CD4-positive, alpha-beta T cell treated with Interleukin-6 for 4 hours (primary cell): ENCODE measurements at places on chromosomes 1 and 21.
A peak's percentile ranks its signal among the peaks of the same experiment; 100 is the strongest.

DNA sequence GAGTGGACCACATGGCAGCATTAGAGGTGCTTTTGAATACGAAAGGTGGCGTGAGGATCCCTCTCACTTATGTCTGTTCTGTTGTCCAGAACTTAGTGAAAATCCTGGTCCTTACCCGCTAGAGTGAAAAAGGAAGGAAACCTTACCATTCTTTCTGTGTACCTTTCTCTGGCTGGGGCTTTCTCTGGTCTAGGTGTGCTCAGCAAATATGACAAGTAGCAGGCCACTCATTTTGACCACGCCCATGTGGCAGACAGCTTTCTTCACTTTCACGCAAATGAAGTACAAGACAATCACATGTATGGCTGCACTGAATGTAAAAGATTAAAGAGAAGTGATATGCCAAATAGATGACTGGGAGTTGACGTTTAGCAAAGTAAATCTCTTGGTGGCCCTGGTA, 131.9 kb downstream of the FGGY start:
- no peak for DNase-seq

GRCh38 chr1:207021876-207022596, 10.5 kb downstream of the C1orf116 start:
- DNase-seq, result no peak

- peak; percentile 85 for DNase-seq
These were observed 51.2 kb upstream of the SYNC start for GRCh38 chr1:32753532-32754316.

DNA sequence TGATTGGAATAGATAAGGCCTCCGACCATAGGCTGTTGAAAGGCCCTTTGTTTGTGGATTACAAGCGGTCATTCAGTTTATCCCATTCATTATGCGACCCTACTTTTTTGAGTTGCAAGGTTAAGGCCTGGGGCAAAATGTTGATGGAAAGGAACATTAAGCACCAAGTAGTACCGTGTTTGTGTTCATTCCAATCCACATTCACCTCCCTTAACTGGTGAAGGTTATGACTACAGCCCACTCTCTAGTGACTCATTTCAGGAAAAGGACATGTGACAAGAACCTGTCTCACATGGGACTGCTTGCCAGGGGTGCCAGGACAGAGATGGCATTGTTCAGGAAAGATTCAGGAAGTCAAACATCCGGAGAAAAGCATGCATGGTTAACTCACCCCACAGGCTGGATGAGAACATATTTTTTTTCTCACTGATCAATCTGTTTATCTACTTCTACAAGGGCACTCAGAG, 81.6 kb downstream of the CD58 start:
- no peak for DNase-seq

- no peak for DNase-seq
These were observed 52.8 kb downstream of the TNFSF18 start for GRCh38 chr1:172997941-172998361.

DNA sequence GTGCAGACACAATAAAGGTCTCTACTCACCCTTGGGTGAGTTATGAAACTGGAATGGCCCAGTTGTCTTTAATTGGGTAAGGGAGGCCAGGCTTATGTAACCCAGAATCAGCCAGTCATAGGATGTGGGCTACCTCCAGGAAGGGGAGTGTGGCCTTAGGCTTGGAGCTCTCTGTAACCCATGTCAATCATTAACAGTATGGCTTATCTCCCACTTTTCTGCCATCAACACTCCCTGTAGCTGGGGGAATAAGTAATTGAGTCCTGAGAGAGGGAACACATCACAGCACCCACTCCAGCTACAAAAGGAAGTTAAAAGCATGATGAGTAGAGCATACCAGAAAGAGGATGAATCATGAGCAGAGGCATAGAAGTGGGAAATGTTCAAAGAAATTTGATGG, 327.0 kb upstream of the DUSP10 start:
- no peak for DNase-seq

- no peak for DNase-seq
These were observed 195.6 kb downstream of the SMYD3 start for GRCh38 chr1:246311461-246311860.

GRCh38 chr1:211259638-211260126, 516 bp downstream of the RCOR3 start:
- DNase-seq, result peak; percentile 73

DNA sequence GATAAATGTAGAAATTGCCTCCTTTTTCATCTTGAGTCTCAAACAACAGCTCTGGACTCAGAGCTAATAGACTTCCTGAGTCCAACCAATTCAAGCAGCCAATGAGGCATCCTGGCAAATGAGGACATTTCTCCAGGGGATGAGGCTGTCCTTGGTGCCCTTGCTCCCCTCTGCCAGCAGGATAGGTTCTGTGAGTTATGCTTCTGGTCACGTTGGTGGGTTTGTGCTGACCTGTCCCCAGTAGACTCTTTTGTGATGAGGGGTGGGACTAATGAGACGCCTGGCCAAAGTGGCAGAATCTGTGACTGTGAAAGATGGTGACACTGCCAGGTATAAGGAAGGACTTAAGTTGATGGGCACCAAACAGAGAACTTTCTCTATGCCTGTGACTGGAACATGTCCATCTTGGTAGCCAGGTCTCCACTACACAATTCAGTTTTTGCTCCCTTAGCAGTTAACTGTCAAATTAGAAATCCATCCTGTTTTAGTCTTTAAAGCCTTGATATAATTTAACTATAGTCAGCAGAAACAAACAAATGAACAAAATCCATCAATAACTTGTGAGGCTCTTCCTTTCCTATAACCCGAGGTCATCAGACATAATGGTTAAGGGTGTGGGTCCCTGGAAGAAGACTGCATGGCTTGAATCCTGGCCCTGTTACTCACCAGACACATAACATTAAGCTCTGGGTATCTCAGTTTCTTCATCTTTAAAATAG, 35.7 kb upstream of the THEM4 start:
- DNase-seq, result no peak

DNA sequence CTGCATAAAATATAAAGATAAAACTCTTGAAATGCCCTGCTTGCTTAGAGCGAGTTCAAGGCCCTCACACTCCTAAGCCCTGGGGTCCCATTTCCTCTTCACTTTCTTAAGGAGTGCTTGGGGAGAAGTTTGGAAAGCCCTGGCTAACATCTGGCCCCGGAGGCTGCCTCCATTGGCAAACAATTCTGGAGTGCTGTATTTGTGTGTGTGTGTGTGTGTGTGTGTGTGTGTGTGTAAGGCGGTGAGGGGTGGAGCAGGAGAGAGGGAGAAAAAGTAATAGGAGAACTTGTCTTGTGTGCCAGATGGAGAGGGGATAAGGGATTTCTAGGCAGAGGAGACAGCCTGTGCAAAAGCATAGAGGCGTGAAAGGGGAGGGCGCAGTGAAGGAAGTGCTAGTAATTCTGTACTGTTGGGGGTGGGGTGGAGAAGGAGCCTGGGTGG, 578 bp upstream of the TRIM62 start:
- DNase-seq, result no peak

DNA sequence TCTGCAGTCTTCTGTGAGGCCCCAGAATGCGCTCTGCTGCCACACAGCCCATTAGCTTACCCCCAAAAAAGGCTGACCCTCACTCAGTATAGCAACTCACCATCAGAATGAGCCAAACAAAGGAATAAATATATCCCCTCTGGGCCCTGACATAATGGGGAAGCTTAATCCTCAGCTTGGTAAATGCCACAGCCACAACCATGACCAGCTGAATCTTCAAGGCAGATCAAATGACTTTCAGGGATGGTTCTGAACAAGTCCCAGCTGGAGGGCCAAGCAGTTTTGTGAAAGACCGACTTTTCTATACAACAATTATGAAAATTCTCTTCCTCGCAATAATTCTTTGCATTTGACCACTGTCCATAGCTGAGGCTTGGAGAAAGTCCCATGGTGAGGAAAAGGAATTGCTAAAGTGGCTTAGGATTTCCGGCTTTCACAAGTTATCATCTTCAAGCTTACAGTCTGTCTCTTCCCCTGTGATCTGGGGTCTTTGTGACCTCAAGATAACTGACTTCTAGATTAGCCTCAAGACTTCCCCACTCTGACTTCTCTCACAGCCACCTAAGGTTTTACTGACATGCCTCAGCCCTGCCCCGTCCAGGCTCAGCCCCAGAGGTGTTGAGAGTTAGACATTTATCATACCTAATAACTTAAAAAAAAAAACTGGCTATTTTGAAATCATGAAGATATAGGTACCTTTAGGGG, 47.8 kb upstream of the PBX1 start:
- no peak for DNase-seq

DNA sequence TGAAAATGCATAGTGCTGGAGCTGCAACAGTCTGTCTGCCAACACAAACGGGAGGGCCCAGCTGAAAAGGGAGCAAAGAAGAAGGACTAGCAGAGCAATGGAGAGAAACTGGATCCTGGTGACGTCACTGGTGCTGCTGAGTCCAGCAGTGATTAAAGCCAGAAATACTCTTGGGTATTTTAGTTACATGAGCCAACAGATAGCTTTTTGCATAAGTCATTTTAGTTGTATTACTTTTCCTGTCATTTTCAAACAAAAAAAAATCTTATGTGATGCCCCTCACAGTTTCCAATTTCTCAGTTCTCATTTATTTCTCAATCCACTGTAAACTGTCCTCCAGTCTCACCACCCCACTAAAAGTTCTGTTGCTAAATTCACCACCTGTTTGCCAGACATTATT, 38.7 kb upstream of the NEK7 start:
- DNase-seq, result no peak

GRCh38 chr1:61842036-61842435, 99.8 kb downstream of the PATJ start:
- DNase-seq, result no peak
